PC-3 (cell line): ENCODE measurements at places on chromosomes 2 and 18. TPM values are rescaled to one million over a fixed set of nuclear protein-coding genes. Genes with fewer than 3 reads are reported as not detected.

GRCh38 chr2:112636605-112637288, 9.0 kb upstream of the SLC20A1 start:
- no peak for DNase-seq

DNA sequence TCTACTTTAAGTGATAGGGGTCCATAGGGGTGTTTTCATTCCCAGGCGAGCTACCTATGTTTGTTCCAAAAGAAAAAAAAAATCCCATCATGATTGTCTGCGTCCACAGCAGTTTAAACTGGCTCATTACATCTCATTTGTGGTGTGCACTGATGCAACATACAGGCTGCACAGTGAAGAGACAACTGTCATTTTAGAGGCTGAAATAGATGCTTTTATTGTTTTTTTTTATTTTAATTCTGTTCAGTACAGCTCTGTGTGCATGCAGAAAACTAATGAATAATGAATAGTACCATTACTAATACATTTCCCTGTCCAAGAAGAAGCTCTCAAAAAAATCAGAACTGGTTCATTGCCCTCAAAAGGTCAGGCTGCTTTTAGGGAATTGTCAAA, 92.8 kb upstream of the ZNF516 start:
- no peak for DNase-seq

The ITGB6 gene
- total RNA-seq, result 7.2 and 7.3 TPM in 2 replicates

- DNase-seq, result no peak
These were observed 12.8 kb upstream of the PLA2R1 start for GRCh38 chr2:160075171-160075570.

The GDF7 gene
- total RNA-seq, result 0.04 TPM in 1 of 2 replicates, not detected in the other

- DNase-seq, result no peak
These were observed 239.5 kb upstream of the REV1 start for GRCh38 chr2:99729104-99730025.

DNA sequence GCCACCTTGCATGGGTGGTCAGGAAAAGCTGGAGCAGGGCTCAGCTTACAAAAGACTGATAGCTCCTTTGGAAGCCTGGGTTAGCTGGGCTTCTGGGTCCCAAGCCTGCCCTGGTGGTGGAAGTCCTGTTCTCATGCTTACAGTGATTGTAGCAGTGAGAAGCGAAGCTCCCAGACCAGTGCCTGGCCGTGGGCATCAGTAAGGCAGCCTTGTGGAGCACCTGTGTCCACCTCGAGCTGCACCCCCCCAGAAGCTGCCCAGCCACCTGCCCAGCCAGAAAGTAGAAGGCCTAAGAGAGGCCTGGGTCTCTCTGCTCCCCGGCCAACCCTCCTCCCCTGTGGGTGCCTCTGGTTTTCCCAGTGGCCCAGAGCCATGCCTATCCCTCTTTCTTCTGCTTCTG, 10.5 kb downstream of the GLI2 start:
- DNase-seq, result no peak

GRCh38 chr2:55268288-55268906, 634 bp downstream of the MTIF2 start:
- DNase-seq, result peak; percentile 13

- peak; percentile 96 for DNase-seq
These were observed 136.6 kb upstream of the ZC3H15 start for GRCh38 chr2:186349508-186349907.

The TBR1 gene
- not detected in 2 replicates for total RNA-seq

DNA sequence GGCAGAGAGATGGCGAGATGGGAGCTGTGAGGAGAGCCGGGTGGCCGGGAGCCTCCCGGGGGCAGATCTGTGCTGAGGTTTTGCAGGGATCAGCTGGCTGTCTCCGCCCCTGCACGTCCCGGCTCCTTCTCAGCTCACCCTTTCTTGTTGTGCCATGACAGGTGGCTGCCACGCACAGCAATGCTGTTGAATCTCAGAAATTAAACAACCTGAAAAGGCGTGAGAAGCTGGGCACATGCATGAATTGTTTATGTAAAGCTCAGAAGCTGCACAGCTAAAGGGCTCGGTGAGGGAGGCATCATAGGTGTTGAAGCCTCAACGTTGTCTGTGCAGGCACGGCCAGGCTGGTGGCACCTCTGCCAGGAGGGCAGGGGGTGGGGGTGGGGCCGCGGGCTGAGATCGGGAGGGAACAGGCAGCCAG, 858 bp upstream of the RTP5 start:
- DNase-seq, result peak; percentile 6

The PDE1A gene
- total RNA-seq, result not detected in 2 replicates

The DPYSL5 gene
- not detected in 2 replicates for total RNA-seq

The AQP12B gene
- total RNA-seq, result not detected in 2 replicates

- DNase-seq, result peak; percentile 99
These were observed 51.4 kb upstream of the MRPL33 start for GRCh38 chr2:27720004-27720551.

- DNase-seq, result peak; percentile 92
These were observed 41.3 kb downstream of the PSMG2 start for GRCh38 chr18:12744103-12744502.

DNA sequence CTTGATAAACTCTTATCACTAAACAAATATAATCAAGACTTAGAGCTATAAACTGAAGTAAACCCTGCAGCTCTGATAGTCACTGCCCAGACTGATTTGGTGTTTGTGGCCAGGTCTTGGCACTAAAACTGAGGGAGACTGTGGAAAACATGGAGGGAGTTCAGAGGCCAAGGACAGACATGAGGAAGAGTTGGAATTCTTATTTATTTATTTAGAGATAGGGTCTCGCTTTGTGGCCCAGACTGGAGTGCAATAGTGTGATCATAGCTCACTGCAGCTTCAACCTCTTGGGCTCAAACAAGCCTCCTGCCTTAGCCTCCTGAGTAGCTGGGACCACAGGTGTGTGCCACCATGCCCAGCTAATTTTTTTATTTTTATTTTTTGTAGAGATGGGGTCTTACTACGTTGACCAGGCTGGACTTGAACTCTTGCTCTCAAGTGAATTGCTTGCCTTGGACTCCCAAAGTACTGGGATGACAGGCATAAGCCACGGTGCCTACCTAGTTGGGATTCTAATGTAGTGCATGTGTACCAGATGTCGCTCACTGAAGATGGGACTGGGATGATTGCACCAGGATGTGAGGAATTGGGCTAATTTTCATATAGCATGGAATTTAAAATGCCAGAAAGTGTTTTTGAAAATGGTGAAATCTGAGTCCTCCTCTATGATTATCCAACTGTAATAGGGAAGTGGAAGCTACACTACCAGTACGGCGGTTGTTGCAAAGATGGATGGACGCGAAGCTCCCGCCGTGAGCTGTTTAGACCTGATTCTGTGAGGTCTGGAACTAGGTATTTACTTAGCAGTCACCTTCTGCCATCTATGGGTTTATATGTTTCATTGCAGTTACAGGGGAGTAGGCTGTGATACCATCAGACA, 52.7 kb upstream of the CTLA4 start:
- peak; percentile 77 for DNase-seq

The POLE4 gene
- total RNA-seq, result 121 and 132 TPM in 2 replicates

DNA sequence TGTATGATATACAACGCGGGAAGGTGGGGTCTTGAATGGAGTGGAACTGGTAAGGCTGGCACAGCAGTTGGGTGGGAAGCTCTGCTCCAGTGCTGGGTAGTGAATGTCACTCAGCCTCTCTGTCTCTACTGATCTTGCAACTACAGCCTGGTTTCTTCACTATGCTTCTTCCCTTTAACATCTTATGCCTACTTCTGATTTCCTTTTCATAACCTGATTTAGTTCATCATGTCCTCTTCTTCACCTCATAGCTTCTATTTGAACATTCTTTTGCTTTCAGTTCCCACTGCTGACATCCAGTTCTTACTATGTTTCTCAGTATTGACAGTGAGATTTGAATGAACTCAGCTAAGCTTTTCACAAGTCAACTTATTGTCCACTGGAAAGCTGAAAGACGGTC, 286.2 kb downstream of the ARL6IP6 start:
- DNase-seq, result no peak

- DNase-seq, result peak; percentile 8
These were observed 332.8 kb downstream of the TXNL1 start for GRCh38 chr18:56305583-56305982.

DNA sequence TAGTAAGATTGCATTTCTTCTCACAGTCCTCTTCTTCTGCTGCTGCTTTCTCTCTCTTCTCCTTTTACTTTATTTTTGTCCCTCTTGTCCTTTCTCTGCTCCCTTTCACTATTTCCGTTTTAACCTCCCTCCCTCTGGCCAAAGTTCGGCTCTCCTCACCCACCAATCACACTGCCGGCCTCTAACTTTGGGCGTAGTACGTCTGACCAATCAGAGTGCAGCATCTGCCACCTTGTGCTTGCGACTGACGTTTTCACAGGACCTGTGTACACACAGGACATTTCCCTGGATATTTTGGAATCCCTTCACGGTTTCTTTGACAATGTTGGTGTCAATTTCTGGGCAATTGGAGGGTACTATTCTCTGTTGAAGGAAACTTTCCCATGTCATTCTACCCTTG, 22.6 kb upstream of the ICOS start:
- no peak for DNase-seq

DNA sequence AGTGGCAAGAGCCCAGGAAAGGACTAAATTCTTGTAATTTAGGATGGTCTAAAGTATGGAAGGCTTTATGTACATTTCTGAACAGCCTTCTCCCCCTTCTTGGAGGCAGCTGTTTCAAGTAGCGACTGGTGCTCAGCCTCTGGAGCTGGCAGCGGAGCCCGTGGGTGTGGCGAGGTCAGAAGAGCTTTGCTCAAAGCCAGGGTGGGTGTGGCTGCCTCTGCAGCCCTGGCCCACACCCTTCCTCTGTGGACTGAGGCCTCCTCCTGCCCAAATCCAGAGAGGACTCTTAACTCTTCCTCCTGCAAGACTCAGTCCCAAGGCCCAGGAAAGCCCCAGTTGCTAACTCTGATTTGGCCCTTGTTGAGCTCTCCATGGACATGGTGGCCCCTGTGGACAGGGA, 202.1 kb upstream of the REV1 start:
- no peak for DNase-seq

DNA sequence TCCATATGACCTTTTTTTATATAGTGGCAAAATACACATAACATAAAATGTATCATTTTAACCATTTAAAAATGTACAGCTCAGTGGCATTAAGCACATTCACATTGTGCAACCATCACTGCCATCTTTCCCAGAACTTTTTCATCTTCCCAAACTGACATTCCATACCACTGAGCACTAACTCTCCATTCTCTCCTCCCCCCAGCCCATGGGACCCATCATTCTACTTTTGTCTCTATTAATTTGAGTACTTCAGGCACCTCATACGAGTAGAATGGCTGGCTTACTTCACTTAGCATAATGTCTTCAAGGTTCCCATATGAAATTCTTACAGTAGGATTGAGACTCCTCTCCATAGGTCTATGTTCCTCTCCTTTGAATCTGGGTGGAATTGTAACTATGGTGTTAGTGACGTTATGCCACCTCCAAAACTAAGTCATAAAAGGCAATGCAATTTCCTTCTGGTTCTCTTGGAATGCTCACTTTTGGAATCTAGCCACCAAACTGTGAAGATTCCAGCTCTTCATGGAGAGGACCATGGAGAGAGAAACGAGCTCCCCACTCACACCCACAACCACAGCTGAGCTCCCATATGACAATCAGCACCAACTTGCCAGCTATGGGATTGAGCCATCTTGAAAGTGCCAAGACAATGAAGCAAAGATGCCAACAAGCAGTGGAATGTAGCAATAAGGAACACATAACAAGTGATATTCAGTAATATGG, 9.8 kb upstream of the DNAJC27 start:
- no peak for DNase-seq

- DNase-seq, result no peak
These were observed 98.3 kb downstream of the KLF7 start for GRCh38 chr2:207067473-207067872.

GRCh38 chr2:160278879-160279177, 78.8 kb upstream of the ITGB6 start:
- peak; percentile 52 for DNase-seq

DNA sequence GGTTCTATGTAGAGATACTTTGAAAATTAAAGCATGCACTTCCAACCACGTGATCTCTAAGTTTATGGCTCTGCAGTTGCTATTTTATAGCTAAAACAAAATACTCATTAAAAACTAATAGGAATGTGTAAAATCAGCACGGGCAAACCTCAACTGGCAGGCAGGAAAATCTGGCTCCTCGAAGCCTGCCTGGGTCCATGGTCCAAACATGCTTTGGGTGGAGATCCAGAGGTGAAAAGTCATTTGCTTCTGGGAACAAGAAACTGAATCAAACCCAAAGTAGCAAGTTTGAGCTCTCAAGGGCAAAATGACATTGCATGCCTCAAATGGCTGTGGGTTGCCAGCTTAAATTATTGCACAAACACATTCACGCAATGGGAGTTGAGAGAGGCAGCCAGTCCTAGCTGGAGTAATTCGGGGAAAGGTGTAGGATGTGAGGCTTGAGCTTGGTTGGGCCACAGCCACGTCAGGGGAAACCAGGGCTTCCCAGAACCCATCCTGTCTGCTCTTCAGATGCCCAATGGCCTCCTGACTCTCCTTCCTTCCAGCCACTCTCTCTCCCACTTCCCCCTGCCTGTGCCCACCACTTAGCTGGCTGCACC, 75.2 kb upstream of the LCLAT1 start:
- no peak for DNase-seq

GRCh38 chr2:110770404-110770958, 38.1 kb downstream of the ACOXL start:
- no peak for DNase-seq

DNA sequence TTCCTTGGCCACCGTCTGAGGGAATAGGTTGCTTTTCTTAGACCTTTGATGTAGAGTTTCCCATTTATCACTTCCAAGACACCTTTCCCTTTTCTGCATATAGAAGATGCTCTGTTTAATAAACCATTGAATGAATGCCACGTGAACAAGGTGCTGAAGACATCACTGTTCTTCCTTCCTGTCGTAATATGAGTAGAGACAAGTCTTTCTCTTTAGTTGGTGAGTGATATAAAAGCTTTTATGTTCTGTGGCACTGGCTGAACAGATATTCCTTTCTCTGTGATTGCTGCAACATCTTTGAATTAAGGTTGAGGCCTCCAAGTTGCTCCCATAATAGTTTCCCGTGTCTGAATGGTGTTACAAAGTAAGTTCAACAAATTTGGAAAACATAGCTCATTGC, 38.7 kb downstream of the TTC39C start:
- no peak for DNase-seq

DNA sequence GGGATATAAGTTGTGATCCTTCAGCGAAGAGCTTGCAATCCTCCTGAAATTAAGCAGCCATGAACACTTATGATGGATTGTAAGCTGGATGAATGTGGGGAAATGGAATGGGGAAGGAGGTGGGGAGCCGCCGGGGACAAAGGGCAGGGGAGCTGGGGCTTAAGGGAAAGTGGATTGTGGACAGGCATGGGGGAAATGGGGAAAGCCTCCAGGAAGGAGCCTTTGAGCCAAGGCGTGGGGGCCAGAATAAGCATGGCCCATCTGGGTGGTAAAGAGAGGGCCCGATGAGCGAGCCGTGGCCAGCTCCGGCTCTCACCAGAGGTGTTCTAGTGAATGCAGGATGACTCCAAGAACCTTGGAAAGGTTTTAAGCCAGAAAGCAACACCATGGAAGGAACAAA, 124.0 kb downstream of the SMAD7 start:
- DNase-seq, result no peak

DNA sequence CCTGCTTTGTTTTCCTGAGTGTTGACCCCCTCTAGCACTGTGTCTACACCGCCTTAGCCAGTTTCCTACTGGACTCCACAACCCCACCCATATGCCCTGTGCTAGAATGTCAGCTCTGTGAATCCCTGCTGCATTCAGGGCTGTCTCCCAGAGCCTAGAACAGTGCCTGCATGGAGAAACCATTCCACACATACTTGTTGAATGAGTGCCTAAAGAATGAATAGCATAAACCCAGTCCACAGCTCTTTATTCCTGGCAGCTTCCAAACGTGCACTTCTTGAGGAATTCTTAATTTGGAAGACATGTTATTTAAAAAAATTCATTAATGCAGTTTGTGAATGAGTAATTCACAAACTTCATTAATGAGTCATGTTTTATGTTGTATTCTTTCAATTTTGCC, 6.5 kb upstream of the NAPG start:
- DNase-seq, result no peak
